NCI-H1105 treated with DMSO at 0.1 percent for 48 hours (cell line): ENCODE measurements at places on chromosomes 11 and 22.

DNA sequence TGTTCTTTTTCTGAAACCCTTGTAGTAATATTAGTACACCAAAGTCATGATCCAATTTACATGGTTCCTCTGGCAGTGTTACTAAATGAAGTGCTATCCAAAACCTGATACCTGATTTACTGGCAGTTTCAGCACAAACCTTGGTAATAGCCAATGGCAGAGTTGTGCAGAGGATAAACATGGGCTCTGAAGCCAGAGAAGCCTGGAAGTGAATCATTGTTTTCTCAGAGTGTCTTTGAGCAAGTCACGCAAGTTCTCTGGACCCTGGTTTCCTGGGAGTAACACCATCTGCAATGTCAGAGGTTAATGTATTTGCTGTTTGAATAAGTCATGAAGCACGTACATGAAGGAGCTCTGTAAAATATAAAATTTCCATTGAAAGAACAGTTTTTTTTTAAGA lies 222.3 kb upstream of the NARS2 start:
- no peak for DNase-seq

- no peak for DNase-seq
Observed at GRCh38 chr11:76336597-76336996, 44.3 kb downstream of the THAP12 start.

- DNase-seq, result no peak
Observed at GRCh38 chr11:35723493-35723892, 60.9 kb downstream of the TRIM44 start.

DNA sequence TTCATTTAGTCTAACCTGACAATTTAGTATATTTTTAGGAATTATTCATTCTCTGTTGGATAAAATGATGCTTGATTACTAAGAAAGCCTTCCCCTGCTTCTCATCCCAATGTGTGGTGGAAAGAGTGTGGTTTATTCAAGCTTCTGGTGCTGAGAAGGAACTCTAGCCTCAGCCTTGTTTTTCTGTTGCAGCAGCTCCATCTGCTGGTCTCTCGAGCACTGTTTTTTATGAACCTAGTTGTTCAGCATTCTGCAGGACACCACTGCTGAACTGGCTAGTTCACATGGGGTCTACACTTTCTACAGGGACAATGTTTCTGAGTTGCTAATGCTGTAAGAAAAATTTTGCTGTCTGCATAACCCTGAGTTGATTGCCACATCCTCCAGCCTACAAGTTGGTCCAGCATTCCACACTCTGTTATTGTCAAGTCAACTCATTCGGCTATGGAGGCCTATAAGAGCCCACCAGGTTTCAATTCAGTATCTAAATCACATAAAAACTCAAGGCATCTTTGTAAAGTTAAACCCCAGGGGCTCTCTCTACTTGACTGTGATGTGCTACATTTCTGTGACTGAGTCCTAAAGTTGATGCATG lies 14.3 kb downstream of the OR2AG2 start:
- peak; percentile 45 for DNase-seq

GRCh38 chr11:32118025-32118974 lies 27.4 kb downstream of the RCN1 start:
- DNase-seq, result no peak

DNA sequence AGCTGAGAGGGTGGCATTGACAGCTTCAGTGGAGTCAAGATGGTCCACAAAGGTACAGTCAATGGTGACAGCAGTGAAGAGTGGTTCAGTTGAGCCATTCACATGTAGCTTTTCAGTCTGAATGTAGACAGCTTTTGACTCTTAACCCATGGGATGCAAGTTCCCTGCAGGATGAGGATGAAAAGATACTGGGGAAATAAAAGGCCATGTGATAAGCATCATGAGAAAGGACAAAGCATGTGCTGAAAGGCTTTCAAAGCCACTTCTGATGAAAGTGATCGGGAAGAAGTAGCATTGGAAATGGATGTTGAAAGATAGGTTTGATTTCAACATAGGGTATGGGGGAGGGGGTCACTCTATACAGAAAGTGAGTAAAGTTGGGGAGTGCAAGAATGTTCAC lies 182.9 kb downstream of the ETS1 start:
- no peak for DNase-seq

DNA sequence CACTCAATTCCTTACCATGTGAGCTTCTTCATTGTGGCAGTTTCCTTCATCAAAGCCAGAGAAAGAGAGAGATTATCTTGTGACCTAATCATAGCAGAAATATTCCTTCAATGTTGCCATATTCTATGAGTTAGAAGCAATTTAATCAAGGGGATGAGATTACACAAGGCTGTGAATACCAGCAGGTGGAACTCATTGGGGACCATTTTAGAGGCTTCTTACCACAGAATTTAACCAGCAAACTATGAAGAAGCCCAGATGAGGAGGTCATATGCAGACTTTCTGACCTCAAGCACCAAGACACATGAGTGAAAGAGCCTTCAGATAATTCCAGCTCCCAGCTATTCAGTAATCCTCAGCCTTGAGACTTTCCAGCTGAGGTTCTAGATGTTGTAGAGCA lies 51.3 kb downstream of the ADM start:
- no peak for DNase-seq

GRCh38 chr11:45676522-45677095 lies 11.2 kb upstream of the CHST1 start:
- DNase-seq, result no peak

- DNase-seq, result no peak
Observed at GRCh38 chr11:60978546-60979380, 7.3 kb downstream of the CD6 start.

DNA sequence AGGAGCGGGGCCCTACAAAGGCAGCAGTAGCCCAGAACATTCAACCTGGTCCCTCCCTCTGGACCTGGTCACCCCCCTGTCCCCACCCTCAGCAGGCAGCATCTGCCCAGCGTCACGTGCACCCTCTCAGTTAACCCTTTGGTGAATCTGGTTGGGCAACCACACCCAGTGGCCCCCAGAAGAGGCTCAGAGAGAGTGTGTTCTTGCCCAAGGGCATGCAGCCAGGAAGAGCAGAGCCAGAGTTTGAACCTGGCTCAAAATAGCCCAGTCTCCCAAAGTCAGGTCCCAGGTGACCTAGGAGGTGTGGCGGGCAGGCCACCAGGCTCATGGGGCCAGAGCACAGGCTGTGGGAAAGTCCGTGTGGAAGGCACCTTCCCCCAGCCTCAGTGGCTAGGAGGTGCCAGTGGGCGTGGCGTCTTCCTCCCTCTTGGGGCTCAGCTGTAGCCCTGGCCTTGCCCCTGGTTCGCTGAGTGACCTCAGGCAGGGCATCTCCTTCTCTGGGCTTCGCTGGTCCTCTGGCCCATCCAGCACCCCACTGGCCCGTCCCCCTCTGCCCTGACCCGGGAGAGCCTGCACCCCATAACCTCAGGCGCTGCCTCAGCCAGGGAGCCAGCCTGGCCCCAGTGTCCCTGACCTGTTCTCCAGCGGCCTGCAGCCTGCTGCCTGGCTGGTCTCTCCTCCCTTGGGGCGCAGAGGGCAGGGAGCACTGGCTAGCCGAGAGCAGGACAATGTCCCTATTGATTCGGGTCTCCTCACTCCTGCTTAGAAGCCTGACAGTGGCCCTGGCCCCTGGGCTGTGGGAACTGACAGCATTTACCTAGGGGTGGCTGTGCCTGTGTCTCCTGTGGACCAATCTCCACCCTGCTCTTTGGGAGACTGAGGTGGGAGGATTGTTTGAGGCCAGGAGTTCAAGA lies 7.0 kb downstream of the ALDH3B1 start:
- DNase-seq, result no peak

- no peak for DNase-seq
Observed at GRCh38 chr22:45775062-45775461, 103.4 kb downstream of the ATXN10 start.

DNA sequence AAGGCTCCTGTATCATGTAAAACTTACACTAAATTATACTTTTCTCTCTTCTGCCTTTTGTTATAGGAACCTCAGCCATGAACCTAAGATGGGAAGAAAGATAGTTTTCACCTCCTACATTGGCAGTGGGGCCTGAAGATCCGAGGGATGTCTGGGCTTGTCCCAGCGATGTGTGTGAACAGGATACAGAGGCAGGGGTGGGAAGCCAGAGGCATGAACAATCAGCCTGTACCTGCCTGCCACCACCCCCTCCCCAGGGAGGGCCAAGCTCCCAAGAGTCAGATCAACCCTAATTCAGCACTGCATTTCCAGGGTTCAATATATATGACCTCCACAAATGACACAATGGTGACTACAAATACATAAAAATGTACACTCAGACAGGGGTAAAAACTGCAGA lies 9.4 kb downstream of the KIAA0930 start:
- DNase-seq, result no peak

- peak; percentile 22 for DNase-seq
Observed at GRCh38 chr11:35305670-35306382, 113.5 kb downstream of the SLC1A2 start.

DNA sequence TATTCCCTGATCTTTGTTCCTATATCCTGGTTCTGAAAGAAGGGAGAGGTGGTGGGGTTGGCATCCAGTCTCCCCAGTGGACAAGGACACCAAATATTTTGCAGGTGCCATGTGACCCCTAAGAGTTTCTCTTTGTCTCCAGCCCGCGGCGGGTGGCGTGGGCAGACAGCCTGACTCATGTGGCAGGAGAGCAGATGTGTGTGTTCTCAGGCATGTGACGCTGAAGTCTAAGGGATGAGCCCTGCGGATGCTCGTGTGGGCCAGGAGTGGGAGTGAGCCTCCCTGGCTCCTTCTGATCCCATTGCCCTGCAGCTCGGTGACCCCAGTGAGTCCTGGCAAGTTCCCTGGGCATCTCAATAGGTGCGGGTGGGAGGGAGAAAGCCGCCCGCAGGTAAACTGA lies 94.8 kb upstream of the TBCEL start:
- DNase-seq, result no peak

DNA sequence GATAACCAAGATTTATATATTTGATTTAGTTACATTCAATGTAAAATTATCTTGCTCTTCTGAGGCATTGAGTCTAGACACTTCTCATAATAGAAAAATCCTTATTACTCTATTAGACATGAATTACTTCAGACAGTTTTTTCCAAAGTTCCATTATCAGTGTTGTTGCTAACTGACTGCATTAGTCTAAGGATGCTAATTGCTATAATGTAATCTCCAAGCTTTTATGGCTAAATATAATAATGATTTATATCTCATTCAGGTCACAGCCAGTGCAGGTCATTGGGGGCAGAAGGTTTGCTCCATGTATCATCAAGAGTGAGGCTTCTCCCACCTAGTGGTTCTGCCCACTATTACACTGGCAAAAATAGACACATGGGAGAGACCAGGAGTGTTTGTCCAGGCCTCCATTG lies 377.2 kb upstream of the DDI1 start:
- DNase-seq, result no peak

GRCh38 chr11:93659841-93660240 lies 1.6 kb upstream of the CEP295 start:
- DNase-seq, result no peak

- DNase-seq, result no peak
Observed at GRCh38 chr11:11965656-11966353, 42.6 kb downstream of the DKK3 start.

DNA sequence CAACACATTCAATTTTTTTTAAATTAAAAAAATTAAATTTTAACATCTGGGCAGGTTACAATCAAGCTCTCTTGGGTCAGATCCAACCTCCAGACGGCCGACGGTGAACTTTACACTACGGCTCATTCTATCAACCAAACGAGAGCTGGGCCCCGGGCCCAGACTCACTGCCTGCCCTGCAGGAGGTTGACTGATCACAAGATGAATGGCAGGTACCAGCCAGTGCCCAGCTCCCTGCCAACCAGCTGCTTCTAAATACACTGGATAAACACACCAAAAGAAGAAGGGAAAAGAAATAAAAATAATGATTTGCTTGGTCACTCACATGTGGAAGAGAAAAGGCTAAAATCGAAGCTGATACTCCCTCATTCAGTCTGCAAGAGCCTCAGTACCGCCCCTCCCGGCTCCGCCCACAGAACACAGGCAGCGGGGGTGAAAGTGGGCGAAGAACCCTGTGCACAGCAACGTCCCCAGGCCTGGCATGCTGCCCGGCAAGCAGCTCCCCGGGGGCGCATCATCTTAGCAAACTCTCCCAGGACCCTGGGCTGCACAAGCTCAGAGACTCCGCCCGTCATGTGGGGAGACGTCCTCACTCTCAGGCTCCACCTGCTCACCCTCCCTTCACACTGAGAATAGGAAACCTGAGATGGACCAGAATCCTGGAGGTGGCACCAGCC lies 303.4 kb downstream of the SHANK2 start:
- peak; percentile 88 for DNase-seq

- no peak for DNase-seq
Observed at GRCh38 chr11:1782831-1783724, 19.4 kb upstream of the CTSD start.

DNA sequence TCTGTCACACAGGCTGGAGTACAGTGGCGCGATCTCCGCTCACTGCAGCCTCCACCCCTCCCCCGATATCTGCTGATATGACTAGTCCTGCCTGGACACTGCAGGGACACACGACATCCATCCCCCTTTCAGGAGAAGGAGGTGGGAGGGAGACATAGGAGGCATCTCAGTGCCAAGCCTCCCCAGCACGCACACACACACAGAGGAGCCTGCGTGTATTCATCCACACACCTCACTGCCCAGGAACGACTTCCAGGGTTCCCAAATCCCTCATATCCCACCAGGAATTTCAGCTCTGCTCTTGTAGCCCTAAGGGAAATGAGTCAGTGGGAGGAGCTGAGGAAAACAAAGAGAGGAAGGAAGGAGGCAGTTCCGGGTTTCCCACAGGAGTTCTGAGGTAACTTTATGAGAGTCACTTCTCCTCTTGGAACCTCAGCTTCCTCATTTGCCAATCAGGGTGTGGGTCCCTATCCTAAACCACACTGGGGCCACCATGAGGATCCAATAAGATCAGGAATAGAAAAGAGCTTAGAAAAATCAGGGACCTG lies 37.2 kb upstream of the ACER3 start:
- no peak for DNase-seq

DNA sequence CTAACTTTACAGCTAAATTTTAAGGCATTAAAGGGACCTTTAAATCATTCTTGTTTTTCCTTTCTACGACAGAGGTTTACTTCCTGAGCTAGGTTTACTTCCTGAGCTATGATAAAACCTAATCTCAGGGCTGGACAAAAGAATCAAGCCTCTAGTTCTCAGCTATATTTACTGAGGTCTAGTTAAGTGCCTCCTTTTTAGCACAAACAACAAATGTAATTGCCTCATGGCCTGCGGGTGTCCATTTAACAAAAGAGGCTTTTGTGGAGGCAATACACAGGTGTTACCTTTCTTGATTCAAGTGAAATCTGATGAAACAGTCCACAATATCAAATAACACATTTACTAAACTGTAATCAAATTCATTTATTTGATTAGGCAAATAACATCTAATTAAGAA lies 67.3 kb downstream of the IMMP1L start:
- DNase-seq, result peak; percentile 87
